ENCODE measurements at places on chromosomes 13 and 19. TPM values are rescaled to one million over a fixed set of nuclear protein-coding genes. Genes with fewer than 3 reads are reported as not detected.
A peak's percentile ranks its signal among the peaks of the same experiment; 100 is the strongest.

DNA sequence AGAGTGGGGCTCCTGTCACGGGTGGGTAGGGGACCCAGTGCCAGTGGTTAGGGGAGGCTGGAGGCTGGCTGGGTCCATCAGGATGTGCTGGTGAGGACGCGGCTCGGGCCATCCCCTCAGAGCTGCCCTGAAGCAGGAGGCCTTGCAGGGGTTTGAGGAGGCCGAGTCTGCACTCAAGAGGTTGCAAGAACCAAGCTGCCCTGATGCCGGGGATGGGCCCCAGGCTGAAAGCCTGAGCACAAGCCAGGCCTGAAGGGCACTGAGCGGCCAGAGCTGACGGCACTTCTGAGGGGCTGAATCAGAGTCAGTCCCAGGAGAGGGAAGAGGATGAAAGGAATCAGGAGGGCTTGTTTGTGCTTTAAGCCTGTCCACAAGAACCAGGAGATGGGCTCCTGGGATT lies 92.9 kb downstream of the RGCC start:
- no peak for DNase-seq

Gene CYP2A6
- total RNA-seq: not detected

DNA sequence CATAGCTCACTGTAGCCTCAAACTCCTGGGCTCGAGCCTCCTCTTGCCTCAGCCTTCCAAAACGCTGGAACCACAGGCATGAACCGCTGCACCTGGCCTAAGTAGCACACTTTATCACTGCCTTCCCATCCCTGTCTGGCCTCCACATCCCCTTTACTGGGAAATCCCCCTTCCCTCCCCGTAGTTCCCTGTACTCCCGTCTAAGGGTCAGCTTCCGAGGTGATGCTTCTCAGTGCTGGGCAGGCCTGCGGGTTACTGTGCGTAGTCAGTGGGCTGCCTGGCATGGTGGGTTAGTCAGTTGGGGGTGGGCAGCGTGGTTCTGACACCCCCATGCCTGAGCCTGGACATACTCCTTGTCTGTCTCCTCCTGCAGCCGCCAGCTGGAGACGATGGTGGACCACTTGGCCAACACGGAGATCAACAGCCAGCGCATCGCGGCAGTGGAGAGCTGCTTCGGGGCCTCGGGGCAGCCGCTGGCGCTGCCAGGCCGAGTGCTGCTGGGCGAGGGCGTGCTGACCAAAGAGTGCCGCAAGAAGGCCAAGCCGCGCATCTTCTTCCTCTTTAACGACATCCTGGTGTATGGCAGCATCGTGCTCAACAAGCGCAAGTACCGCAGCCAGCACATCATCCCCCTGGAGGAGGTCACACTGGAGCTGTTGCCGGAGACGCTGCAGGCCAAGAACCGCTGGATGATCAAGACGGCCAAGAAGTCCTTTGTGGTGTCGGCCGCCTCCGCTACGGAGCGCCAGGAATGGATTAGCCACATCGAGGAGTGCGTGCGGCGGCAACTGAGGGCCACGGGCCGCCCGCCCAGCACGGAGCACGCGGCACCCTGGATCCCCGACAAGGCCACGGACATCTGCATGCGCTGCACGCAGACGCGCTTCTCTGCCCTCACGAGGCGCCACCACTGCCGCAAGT lies 8.4 kb downstream of the PLEKHF1 start:
- DNase-seq: no peak

- DNase-seq: peak; percentile 80
Measured at GRCh38 chr19:12946092-12946721, 545 bp downstream of the RAD23A start.

DNA sequence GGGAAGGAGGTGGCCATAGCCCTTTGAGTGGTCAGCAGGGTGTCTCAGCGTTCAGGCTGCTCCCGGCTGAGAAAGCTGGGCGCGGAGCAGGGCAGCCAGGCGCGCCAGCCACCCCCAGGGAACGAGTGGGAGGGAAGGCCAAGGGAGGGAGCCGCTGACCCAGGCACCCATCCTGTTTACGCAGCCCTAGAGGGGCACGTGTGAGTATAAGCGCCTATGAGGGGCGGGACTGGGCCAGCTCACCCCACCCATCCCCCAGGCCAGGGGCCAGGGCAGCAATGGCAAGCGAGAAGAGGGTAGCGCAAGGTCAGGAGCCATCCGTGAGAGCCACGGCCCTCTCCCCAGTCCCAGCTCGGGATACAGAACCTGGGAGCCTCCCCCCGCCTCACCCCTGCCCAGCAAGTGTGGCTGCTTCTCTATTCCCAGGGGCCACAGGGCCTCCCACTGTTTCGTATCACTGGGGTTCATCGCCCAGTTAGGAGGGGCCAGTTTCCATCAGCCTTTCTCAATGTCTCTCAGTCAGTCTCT lies 897 bp upstream of the DMKN start:
- peak; percentile 25 for DNase-seq

DNA sequence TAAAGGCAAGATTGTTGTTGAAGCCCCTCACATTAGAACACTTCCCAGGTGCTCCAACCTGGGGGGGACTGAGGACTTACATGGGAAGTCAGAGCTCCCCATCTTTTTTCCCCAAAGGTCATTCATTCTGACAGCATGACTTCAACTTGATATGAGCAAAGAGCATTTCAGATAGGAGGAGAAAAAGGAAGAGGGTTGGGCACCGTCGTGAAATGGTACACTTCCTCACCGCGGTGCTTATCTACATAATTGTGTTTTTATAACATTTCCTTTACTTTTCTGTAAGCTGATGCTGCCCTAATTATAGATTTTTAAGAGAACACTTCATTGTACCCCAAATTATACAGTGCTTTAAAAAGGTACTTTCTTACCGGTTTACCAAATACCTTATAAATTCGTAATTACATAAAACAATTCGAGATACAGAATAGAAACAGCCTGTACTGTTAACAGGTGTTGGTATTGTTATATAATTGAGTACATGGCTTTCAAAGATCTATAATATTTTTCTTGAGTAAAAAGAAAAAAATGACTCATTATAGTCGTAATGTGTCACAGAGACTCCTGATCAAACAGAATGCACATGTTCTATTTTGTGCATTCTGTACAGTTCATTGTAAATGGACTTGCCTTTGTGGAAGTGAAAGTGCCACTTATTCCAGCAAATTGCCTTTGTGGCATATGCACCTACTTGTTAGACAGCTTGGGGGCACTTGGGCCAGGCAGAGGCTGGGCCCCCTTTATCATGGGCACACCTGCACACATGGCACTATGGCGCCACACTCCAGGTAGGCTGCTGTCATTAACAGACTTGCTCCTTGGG lies 81.8 kb downstream of the GGACT start:
- DNase-seq: no peak

- no peak for DNase-seq
Measured at GRCh38 chr13:46165485-46166223, 16.3 kb downstream of the LCP1 start.

DNA sequence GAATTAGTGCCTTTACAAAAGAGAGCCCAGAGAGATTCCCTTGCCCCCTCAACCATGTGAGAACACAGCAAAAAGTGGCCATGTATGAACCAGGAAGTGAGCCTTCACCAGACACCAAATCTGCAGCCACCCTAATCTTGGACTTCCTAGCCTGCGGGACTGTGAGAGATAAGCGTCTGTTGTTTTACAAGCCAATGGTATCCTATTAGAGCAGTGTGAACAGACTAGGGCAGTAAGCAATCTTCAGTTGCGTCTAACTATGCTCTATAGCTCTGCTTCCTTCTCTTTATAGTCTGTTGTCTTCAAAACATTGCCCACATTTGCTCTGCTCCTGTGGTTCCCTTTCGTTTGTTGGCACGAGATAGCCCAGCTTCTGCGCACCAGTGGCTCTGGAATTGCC lies 109.5 kb upstream of the FNDC3A start:
- DNase-seq: no peak

Gene NLRP11
- total RNA-seq: not detected
